Left renal cortex interstitium (tissue), 4 donors: ENCODE measurements at places on chromosomes 13 and 19. TPM values are rescaled to one million over a fixed set of nuclear protein-coding genes. Genes with fewer than 3 reads are reported as not detected.

Gene TEX101
- not detected for polyA plus RNA-seq

Gene TNPO2
- 82.6 TPM for polyA plus RNA-seq

Gene ZNF558
- polyA plus RNA-seq, result 44.5 TPM

Gene CEACAM5
- polyA plus RNA-seq, result 0.08 TPM

Gene KCNN1
- 6.9 TPM for polyA plus RNA-seq

Gene ATP8A2
- polyA plus RNA-seq, result 6.7 TPM

Gene CD79A
- 0.84 TPM for polyA plus RNA-seq

Gene GARIN5A
- polyA plus RNA-seq, result 11.9 TPM

Gene SOHLH2
- polyA plus RNA-seq, result 3.4 TPM

Gene ZNF417
- 20.9 TPM for polyA plus RNA-seq

Gene CD177
- polyA plus RNA-seq, result 0.44 TPM

Gene NUDT15
- polyA plus RNA-seq, result 27.9 TPM

Gene ATP13A1
- 48.9 TPM for polyA plus RNA-seq

Gene APLP1
- polyA plus RNA-seq, result 19.3 TPM

Gene PRRG2
- polyA plus RNA-seq, result 6.1 TPM

Gene APOC4
- not detected for polyA plus RNA-seq

Gene NLRP13
- not detected for polyA plus RNA-seq

Gene KLHL1
- 0.70 TPM for polyA plus RNA-seq

Gene NDUFS7
- 43.6 TPM for polyA plus RNA-seq

Gene WDR87
- 0.02 TPM for polyA plus RNA-seq

Gene TNFSF9
- 0.17 TPM for polyA plus RNA-seq

Gene TGDS
- polyA plus RNA-seq, result 22.9 TPM

Gene KIR3DL1
- not detected for polyA plus RNA-seq

Gene DIAPH3
- polyA plus RNA-seq, result 13.0 TPM

Gene MICU2
- 83.6 TPM for polyA plus RNA-seq

Gene ZNF85
- polyA plus RNA-seq, result 20.1 TPM

Gene LRFN3
- 8.6 TPM for polyA plus RNA-seq

Gene FBXO27
- polyA plus RNA-seq, result 9.5 TPM

Gene EID2B
- polyA plus RNA-seq, result 4.6 TPM

Gene KIR2DL4
- not detected for polyA plus RNA-seq

Gene PEAK3
- polyA plus RNA-seq, result 0.16 TPM

Gene ERICH4
- 4.9 TPM for polyA plus RNA-seq

Gene GJB6
- 3.6 TPM for polyA plus RNA-seq

Gene PLIN4
- polyA plus RNA-seq, result 2.2 TPM

Gene DIS3
- polyA plus RNA-seq, result 39.0 TPM

Gene LMTK3
- polyA plus RNA-seq, result 1.9 TPM
